Stimulated activated CD4-positive, alpha-beta T cell treated with anti-CD3 and anti-CD28 coated beads, TNF-alpha, amount 100 ng/mL, for 1 hour (primary cell): ENCODE measurements at places on chromosomes 2 and 18.

- no peak for DNase-seq
These were observed 420.1 kb upstream of the ZNF804A start for GRCh38 chr2:184178229-184178628.

DNA sequence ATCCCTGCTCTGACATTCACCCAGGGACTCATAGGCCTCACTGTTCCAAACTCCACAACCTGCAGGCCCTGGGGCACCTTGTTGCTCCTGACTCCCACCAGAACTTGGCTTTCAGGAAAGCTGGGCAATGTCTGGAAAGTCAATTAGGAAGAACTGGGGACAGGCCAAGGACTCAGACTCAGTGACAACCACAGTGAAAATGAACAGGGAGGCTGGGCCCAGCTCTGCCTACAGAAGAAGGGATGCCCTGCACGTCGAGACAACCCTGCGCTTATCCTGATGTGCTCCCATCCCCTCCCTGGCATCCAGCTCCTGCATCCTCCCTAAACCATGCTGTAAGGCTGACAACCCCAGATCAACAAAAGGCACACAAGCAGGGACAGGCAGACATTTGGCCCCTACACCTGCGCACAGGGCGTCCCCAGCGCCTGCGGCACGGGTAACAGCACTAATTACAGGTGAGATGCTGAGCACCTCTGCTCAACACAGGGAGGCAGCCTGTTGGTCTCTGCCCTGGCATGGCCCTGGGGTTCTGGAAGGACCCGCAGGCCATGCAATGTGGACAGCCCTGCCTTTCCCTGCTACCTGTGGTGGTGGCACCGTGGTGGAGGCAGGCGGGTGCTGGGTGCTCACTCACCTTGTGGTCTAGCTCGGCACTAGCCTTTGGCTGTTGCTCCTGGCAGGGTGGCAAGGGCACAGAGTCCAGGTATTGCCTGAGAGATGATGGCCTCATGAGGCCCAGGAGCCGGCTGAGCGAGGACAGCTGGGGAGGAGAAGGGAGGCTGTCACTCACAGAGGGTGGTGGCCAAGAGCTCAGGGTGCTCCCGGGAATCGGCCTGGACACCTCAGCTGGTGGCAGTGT lies 23.6 kb upstream of the SEMA4C start:
- no peak for DNase-seq

DNA sequence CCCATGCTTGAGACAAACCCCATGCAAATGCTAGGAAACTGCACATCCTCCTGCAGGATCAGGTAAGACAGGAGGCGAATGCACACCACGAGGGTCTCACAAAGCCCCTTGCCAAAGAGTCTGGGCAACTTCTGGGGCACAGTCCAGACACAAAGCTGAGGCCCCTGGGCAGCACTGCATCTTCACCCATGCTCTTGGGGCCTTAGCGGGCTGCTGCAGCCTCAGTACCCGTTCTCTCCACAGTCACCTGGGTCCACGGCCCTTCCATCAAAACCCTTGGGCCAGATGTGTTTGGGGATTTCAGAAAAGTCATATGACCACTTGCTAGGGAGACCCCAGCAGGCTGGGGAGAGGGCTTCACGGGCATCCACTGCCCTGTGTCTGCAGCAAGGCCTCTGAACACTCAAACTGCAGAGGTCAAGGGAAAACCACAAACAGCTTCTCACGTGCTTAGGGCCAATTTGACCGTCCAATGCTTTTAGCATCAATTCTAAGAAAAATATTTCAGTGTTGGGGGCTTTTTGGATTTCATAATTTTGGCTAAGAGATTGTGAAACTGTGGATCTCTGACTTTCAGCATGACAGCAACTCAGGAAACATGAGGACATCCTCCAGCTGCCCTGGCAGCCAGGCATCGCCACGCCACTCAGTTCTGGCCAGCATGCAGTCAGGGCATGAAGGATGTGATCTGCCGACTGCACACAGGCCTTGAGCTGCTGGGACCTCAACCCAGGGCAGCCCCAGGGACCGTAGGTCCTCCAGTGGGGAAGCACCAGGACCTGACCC lies 20.0 kb downstream of the PASK start:
- no peak for DNase-seq

DNA sequence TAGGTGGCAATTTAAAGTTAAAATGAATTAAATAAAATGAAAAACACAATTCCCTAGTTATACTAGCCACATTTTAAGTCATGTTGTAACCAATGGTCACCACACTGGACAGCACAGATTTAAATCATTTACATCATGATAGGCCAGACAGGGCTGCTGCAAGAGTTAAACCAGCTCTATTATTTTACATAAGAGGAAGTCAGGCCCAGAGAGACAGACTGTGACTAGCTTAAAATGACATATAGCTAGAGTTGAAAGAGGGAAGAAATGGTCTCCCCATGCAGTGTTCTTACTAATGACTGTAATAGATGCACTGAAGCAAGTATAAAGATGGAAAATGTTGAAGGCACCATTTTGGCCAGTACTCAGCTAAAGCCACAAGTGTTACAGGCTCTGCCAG lies 69.6 kb downstream of the SLC66A3 start:
- DNase-seq: no peak

DNA sequence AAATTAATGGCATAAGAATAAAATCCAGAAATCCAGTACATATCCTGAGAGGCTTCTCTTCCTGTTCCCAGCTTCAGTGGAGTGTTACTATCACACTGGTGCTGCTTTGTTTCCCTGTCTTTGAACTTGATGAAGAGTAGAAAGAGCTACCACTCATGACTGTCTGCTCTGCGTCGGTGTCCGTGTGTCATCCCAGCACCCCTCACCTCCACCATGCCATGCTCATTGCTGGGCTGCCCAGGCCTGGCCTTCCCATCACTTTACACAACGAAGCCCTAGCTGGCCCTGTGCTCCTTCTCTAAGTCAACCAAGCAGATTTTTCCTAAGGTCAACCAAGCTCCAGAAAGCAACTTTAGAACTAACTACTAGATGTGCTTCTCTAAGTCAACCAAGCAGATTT lies 215.4 kb downstream of the DOK6 start:
- DNase-seq: no peak

DNA sequence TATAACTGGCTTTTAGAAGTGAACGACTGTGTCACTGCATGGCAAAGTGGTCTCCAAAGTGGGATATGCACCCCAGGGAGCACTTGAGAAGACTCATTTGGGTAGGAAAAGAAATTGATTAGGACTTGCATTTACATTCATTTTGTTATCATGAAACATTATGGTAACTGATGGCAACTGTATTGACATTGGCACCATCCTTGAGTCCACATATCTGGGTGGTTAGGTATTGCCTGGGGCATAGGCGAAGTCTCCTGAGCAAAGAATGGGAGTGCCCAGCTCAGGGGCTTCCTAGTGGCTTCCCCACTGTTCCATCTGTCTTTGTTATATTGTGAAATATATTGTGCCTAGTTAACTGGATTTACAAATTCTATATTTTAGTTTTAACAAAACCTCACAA lies 29.2 kb downstream of the SPATS2L start:
- no peak for DNase-seq

- no peak for DNase-seq
These were observed 11.2 kb upstream of the IKZF2 start for GRCh38 chr2:213162516-213163118.

GRCh38 chr2:141380008-141380979 lies 750.5 kb downstream of the LRP1B start:
- DNase-seq: no peak

- DNase-seq: no peak
These were observed 37.5 kb upstream of the ZNF385B start for GRCh38 chr2:179898873-179899272.

DNA sequence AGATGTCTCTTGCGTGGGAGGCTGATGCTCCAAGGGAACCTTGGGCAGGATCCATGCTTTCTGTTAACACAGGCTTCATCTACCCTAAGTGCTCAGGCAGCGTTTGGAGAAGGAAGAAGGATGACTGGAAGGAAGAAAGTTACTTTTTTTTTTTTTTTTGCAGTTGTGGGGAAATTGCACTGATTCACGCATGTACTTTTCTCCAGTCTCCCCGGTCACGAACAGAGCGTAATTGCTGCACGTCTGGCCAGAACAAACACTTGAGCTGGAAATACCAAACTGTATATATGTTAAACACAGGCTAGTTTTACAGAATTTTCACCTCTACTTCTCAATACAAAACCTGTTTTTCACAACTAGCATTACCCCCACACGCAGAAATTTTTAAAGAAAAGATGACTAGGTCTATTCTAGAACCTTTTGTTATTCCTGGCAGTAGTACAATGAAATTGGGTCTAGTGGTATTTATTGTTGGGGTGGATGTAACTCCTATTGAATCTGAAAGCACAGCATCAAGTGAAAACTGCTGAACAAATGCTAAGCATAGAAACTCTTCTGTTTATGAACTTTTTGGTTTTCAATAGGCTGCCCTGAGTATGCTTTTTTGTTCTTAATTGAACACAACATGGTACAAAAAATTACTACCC lies 9.3 kb upstream of the SCYGR5 start:
- no peak for DNase-seq

- no peak for DNase-seq
These were observed 37.7 kb downstream of the PELI1 start for GRCh38 chr2:64106481-64106880.

- no peak for DNase-seq
These were observed 6.5 kb upstream of the UCN start for GRCh38 chr2:27314709-27315108.

- no peak for DNase-seq
These were observed 26.3 kb upstream of the CRIM1 start for GRCh38 chr2:36329251-36329650.

DNA sequence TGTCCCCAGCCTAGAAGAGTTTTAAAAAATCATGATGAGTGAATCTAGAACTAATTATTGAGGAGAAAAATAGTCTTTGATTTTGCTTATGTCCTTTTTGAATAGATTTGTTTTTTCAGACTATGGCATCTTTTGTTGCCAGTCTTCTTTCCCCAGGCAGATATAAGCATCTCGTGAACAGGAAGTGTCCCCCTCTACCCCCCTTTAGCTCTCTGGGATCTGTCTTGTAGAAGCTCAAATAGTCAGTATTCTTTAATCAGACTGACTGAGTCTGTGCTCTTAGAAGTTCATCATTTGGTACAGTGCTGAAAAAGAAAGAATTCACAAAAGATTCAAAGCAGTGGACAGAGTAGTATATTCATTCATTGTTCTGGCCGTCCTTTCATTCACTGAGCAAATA lies 10.4 kb downstream of the PRKCE start:
- no peak for DNase-seq

DNA sequence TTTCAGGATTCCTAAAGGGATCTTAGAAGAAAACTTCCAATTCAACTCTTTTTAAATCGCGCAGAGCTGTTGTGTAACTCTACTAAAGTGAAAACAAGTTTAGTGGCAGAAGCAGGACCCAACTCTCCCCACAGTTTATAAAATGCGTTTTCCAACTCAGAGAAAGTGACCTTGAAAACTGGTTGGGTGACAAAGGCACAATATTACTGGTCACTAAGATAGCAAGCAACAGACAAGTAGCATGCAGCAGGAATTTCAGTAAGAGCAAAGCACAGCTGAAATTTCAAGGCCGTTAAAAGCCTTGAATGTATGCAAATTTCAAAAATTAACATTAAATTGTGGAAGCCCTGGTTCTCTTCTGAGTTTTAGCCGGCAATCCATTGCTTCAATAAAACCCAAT lies 66.9 kb downstream of the STK39 start:
- DNase-seq: no peak

DNA sequence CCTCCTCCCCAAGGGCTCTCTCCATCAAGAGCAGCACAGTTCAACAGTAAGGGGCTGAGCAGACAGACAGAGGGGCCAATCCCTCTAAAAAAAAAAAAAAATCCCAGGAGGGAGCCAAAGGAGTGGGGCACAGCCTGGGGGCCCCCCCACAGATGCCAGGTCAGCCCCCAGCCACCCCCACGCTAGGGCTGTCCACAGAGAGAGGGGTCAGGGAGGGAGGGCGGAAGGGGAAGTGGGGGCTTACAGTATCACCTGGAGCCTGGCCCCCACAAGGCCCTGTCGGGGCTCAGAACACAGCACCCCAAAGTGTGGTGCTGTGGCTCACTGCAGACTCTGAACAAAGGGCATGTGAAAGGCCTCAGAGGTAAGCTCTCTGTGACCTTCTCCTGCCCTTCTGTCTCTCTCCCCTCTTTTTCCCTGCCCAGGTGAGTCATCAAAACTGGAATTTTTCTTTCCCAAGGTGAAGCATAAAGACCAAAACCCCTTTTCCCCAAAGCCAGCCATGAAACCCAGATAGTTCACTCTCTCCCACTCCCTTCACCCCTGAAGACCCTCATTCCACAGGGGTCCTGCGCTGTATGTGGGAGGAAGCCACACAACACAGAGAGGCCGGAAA lies 13.9 kb downstream of the BIN1 start:
- DNase-seq: no peak

- DNase-seq: no peak
These were observed 617 bp upstream of the ALPG start for GRCh38 chr2:232405943-232406510.

GRCh38 chr2:175853616-175853890 lies 148.5 kb downstream of the LNPK start:
- DNase-seq: no peak

DNA sequence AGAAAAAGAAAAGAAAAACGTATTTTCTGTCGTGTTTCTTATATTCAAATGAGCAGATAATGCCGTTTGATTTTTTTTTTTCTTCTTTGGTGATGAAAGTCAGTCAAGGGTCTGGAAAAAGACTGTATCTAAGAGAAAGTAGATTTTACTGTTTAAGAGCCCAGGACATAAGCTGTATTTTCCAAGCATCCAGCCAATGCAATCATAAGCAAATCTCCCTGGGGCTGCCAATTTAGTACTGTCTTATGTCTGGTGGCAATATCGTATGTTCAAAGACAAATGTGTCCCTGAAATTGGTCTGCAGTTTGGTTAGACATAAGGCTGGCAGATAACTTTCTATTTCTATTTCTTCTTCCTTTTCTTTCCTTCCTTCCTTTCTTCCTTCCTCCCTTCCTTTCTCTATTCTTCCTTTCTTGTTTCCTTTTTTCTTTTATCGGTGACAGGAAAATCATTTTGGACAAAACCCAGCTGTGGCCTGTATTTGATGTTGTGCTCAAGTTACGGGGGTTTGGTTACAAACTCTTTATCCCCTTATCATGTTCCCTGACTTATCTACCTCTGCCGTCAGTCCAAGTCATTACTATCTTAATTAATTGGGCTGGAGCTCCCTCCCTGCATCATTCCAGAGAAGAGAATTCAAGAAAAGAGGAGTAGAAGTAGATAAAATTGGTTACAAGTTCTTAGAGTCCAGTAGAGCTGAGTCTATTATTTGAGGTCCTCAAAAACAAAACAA lies 683.4 kb upstream of the FSHR start:
- DNase-seq: no peak

- DNase-seq: no peak
These were observed 1.4 kb downstream of the GPATCH11 start for GRCh38 chr2:37085731-37086147.

DNA sequence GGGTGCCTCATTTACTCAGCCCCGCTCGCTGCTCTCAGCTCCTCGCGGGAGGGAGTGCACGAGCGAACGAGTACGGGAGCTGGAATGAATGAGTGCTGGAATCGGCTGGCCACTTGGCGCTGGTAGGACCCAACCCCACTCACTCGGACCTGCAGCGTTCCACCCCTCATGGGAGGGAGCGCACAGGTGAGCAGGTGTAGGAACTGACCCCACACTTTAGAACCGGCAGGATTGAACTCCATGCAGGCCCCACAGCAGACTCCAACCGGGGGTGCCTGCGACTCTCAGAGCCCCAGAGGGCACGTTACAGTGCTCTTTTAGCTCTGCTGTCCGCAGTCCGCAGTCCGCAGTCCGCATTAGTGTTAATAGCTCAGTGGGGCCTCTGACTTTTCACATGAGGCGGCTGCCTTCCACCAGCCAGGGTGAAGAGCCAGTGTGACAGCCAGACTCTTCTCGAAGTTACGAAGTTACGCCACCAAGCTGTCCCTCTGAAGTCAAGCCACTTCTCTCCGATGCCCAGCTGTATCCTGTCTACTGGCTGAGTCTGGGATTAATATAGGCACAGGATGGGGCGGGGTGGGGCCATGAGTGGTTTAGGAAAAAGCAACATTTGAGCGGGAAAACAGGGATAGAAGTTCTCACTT lies 102.7 kb upstream of the ARHGAP15 start:
- no peak for DNase-seq
